Daoy (cell line): ENCODE measurements at places on chromosomes 2 and 18.

DNA sequence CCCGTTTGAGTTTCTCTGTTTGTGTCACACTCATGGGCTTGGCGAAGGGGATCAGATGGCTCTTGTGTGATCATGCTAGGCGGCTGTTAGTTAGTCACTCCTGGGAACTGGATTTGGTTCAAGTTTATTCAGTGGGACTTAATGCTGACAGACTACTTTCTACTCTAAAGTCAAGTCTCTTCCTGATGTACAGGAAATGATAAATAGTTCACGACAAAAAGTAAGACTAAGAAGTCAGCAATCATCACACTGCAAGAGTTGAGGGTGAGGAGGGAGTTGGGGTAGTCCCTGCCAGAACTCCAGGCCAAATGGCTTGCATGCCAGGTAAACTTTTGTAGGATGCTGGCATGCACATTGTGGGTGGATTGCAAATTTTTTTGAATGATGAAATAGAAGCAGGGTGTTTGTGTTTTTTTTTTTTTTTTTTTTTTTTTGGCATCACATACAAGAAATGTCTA lies 25.1 kb upstream of the CCL20 start:
- DNase-seq: no peak

DNA sequence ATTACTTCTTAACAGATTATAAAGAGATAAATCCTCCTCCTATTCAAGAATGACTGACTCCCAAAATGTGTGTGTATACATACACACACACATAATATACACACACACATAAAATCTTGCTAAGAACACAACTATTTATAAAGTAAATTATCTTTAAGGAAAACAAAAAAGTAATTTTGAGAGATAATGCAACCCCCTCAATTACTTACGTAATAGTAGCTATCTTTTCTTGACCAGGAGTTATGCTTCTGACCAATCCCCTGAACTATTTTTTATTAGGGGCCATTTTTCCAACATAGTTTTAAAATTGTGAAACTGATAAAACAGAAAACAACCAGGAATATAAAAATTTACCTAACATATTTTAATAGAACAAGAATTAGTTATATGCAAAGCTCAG lies 113.0 kb upstream of the CHRNA1 start:
- no peak for DNase-seq

DNA sequence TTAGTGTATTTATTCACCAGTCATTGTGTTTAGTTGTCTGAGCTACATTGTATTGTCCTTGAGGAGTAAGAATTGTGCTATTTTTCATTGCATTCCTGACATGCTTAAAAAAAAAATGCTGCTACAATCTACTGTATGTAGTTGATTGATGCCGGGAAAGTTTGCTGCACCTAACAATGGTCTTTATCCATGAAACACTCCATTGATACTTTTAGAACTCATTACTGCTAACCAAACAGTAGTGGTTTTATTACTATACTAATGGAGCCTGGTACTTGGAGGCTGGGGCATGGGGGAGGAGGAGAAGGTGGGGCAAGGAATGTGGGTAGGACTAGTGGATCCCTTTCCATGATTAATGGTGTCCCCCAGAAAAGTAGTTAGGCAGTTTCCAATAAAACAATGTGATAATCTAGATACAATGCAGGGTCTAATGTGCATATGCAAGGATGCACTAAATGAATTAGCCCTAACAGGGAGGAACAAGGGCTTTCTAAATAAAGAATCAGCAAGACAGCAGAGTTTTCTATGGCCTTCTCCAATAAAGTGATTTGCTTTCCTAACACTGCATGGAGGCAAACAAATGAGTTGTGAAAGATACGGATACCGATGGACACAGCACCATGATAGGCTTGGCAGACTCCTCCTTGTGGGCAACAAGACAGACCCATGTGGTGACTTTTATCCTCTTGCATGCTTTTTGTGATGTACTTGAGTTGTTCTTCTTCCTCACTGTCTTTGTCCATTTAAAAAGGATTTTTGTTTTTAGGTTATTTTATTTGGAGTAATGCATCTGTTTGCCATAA lies 78.5 kb downstream of the FMNL2 start:
- no peak for DNase-seq

GRCh38 chr2:83162421-83162820 lies 1296.7 kb downstream of the SUCLG1 start:
- no peak for DNase-seq

DNA sequence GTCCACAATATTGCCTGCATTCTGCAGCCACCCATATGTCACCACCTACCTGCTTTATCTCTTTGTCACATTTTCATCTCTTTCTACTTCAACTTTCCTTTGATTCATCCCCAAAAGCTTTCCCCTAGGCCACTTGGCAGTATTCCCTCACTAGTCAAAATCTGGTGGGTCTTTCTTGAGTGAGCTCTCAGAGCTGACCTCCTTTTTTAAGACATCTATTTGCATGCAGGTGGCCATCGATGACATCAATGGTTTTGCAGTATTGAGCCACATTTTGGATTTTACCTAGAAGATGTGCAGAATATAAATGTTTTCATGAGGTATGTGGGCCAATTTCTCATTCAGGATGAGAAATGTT lies 133.4 kb upstream of the REG3A start:
- DNase-seq: no peak

GRCh38 chr2:64447317-64448040 lies 6.5 kb upstream of the LGALSL start:
- DNase-seq: peak; percentile 40

- no peak for DNase-seq
These were observed 102.3 kb downstream of the SGPP2 start for GRCh38 chr2:222526480-222527277.

DNA sequence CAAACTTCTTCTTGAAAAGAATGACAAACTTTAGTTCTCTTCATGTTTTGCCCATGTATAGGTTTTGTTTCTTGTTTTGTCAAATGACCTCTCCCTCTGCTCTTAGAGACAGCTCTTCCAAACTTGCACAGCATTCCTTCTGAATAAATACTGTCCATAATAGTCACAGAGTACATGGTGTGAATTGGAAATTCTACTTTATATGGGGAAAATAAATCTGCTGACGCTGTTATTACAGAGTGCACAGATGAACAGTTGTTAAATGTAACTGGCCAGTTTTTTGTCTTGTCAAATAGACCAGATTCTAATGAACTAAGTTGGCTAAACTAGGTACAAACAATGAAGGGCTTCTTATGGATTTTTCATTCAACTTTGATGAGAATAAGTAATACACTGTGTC lies 115.8 kb upstream of the DTNA start:
- DNase-seq: no peak

GRCh38 chr2:178238154-178238521 lies 43.8 kb downstream of the OSBPL6 start:
- DNase-seq: peak; percentile 32

DNA sequence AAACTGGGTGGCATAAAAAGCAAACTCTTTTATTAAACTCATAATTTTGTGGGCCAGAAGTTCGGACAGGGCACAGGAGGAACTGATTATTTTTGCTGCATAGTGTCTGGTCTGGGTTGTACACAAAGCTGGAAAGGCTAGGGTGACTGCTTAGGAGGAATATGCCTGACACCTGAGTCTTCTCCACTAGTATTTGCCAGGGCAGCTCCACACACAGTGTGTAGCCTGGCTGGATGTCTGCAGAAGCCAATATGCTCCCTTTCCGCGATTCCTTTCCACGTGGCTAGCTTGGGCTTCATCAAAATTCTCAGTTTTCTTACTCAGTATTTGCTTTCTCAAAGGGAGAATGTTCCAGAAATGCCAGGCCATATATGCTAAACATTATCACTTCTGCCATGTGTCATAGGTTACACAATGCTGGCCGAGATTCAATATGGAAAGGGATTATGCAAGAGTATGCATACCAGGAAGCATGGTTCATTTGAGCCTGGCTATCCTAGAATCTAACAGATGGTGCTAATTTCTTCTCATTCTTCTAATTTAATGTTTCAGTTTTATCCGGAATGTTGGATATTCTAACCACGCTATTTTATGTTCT lies 142.7 kb upstream of the DOK6 start:
- DNase-seq: no peak

DNA sequence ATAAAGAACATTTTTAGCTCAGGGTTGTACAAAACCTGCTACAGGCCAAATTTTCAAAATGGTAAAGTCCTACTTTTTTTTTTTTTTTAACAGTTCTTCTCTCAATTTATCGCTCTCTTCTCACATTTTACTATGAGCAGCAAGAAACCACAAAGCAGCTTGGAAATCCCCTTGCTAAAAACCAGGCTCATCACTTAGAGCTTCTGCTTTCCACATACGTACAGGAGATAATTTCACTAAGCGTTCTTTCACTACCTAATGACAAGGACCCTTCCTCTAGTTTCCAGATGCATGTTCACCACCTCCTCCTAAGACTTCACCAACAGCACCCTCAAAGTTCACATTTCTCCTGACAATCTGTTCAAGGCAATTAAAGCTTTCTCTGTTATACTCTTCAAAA lies 294.9 kb upstream of the CYRIA start:
- DNase-seq: no peak

- no peak for DNase-seq
These were observed 75.4 kb upstream of the KCNE4 start for GRCh38 chr2:222976521-222977061.

GRCh38 chr2:23541503-23542229 lies 156.7 kb downstream of the KLHL29 start:
- DNase-seq: peak; percentile 35

- no peak for DNase-seq
These were observed 566.0 kb downstream of the NR4A2 start for GRCh38 chr2:155766342-155767115.

GRCh38 chr2:95376311-95377215 lies 25.9 kb upstream of the FAHD2A start:
- no peak for DNase-seq

- no peak for DNase-seq
These were observed 20.4 kb downstream of the GPC1 start for GRCh38 chr2:240455647-240456446.

- no peak for DNase-seq
These were observed 143.7 kb downstream of the ARHGAP28 start for GRCh38 chr18:6873040-6873751.

DNA sequence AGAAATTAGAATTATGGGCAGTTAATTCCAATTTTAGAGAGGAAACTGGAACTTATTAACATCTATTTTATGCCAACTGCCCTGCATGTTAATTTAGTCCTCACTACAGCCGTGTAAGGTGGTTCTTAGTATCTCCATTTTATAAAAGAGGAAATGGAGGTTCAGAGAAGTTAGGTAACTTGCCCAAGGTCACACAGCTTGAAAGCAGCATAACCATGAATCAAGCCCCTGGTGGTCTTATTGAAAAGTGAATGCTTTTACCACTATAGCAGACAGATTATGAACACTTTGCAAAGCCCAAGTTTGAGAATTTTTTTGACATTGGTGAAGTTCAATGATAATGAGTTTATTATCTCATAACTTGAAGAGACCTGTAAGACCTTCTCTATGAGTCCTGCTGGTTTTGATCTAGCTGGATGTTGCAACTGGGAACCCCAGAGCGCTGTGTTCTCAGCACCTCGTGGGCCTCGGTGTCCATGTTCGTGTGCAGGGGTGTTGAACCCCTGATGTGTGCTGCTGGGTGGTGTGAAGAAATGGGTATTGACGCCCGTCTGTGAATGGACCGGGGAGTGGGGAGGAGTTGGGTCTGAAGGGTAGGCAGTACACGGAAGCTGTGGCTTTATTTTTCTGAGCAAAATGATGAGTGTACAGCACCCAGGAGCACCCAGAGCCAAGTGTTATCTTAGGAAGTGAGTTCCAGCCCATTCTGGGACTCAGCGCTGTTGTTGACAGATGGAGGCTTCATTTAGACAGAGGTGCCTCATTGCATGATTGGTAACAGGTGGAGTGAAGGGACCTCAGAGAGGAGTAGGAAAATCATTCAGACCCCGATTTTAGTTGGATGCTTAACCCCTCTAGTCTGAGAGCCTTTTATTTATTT lies 9.7 kb downstream of the GREB1 start:
- DNase-seq: no peak

DNA sequence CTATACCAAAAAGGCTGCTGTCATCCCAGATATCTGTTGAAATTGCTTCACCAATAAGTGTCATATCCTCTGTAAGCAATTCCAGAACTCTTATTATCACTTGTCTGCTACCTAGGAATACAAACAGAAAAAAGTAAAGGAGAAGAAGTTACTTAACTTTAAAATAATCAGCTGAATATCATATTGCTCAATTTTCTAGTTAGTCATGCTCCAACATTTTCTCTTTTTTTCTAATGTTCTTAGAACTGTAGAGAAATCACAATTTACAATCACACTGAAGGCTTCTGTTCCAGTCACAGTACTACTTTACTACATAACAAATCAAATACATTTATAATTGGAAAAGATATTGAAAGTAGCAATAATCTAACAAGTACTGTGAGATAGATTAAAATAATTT lies 17.4 kb downstream of the RTTN start:
- DNase-seq: no peak

DNA sequence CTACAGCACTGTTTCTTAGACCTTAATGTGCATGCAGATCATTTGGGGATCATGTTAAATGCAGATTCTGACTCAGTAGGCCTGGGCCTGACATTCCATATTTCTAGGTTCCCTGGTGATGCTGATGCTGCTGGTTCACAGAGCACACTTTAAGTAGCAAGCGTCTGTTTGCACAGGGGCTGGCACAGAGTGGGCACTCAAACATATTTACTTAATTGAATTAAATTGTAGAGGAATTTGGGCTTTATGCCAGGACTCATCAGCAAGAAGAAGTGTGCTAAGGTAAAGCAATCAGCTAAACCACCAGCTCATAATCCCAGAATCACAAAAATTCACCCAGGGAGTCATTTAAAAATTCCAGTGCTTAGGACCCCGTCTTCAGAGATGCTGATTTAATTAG lies 25.1 kb upstream of the INPP4A start:
- no peak for DNase-seq

DNA sequence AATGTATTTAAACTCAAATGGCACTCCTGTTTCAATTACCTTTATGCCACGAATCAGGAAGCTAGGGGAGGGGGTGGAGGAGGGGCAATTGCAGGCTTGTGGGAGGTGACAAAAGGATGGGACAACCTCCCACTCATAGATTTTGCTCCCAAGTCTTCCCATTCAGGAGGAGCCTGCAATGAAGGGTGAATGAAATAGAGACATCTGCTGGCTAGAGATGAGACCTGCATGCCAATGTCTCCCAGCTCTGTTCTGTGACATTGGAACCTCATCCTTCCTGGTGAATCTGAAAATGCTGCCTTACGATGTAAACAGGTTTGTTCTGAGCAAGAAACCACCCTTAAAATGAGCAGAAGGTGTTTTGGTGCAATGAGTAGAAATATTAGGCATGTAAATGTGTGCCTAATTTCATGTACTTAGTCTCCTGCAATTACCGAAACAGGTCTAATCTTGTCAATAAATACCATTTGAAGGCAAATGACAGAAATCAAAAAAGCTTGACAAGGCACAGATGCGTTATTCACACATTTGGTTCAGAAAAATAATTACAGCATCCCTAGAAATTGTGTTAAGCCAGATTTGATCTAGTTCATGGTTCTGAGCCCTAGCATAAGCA lies 2.7 kb upstream of the PID1 start:
- peak; percentile 72 for DNase-seq

- peak; percentile 29 for DNase-seq
These were observed 106.0 kb downstream of the DTNB start for GRCh38 chr2:25567406-25567805.

- no peak for DNase-seq
These were observed 525.0 kb upstream of the TCF4 start for GRCh38 chr18:56112984-56113383.
